ENCODE measurements at places on chromosomes 12 and 14.

GRCh38 chr12:116143909-116144308 lies 133.6 kb downstream of the MED13L start:
- DNase-seq: no peak

GRCh38 chr12:68953536-68953935 lies 20.6 kb upstream of the CPM start:
- no peak for DNase-seq

DNA sequence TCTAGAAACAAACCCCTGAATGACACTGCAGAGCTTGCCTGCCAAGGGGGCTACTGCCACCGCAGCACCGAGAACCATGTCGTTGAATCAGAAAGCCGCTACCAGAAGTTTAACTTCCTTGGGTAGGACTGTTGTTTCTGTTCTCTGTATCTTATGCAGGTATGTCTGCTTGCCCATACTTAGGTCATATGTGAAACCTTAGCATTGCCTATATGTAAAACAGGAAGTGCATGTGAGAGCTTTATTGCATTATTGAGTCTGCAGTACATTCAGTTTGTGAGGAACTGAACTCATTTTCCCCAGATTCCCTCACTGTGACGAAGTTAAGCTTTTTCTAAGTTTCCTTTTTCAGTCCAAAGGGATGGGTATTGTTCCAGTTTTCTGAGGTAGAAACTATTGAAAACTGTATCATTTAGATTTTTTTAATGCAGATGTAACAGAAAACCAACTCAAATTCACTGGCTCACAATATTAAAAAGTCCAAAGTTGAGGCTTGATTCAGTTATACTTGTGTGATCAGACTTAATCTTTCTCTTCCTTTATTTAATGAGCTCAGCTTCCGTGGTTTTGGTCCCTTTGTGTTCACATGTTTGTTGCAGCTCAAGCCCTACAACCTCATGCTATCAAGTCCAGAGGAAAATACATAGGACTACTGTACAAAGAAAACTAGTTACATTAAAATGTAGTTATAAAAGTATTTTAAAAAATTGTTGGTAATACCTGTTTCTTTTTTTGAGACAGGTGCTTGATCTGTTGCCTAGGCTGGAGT lies 6.9 kb downstream of the FBXO34 start:
- DNase-seq: no peak

GRCh38 chr14:36279306-36280190 lies 40.9 kb downstream of the MBIP start:
- no peak for DNase-seq

DNA sequence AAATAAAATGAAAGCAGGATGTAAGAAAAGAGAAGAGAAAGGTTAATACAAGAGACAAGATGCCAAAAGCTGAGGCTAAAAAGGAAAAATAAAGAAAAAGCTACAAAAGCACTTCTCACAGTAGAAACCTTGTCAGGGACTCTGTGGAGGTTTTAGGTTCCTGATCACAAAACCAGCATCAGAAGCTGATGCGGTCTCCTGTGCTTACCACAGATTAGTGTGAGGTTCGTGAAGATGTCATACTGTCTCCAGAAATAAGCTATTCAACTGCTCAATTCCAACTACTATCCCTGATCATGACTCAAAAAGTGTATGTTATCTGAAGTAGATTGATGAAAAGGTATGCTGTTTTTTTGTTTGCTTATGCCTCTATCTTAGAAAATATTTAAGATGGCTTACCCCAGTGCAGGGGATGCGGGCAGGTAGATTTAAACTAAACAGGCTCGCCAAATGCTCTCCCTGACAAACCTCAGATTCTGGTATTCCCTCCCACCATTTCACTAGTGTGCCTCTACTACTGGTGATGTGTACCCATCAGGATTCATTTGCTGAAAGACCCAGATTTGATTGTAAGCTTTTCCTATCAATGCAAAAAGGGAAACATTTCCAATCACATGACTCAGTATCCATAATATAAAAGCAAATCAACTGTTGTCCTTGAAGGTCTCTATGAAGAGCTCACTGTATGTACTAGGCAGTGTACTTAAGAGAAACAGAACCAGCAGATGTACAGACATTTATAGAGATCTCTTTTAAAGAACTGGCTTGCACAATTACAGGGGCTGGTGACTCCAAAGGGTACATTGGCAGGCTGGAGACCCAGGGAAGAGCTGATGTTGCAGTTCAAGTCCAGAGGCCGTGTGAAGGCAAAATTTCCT lies 169.5 kb upstream of the FOXN3 start:
- DNase-seq: no peak

DNA sequence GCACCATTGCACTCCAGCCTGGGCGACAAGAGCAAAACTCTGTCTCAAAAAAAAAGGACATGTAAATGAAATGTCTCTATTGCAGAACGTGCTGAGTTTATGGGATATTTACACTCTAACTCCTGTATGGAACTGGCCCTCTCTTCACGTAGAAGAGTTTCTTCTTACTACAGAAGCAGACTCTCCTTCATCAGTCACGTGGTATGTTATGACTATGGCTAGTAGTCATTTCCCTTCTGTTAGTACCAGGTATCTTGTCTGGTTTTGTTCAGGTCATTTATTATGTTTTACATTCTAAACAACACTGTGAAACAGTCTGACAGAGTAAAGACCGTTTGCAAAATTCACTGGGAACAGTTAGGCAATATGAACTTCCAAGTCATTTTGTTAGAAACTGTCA lies 20.3 kb downstream of the KNTC1 start:
- no peak for DNase-seq

GRCh38 chr12:54431911-54432814 lies 13.1 kb upstream of the ITGA5 start:
- DNase-seq: peak; percentile 82

- DNase-seq: no peak
Measured at GRCh38 chr14:74684434-74684833, 28.4 kb downstream of the AREL1 start.

DNA sequence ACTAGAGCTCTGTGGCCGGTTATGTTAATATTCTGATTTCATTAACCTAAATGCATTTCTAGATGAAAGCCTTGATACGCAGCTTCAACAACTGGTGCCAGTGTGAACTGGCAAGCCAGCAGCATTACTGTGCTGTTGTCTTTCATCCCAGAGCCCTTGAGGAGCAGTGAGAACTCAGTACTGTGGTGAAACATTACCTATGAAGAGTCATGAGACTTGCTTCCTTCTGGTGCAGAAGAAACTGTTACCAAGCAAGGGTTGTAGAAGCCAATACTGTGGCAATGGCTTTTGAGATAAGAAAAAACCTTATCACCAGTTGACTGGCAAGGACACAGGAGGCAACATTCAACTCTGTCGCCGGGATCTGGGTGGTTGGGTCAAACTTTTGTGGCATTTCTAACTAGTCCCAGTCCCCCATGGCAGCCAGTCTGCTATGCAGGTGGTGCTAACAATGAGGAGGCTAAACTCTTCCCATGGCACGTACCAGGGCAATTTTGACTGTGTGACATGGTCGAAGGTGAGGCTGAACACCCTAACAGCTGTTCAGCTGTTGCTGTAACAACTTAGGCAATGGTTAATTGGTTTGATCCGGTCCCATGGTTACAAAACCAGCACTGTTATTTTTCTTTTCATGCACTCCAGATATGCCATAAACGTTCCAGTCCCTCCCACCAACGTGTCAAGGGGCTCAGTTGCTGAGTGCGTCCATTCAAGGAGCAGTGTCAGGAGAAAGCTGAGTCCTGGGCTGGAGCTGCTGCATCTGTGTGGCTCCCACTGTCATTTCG lies 12.6 kb upstream of the LGALS3 start:
- no peak for DNase-seq

DNA sequence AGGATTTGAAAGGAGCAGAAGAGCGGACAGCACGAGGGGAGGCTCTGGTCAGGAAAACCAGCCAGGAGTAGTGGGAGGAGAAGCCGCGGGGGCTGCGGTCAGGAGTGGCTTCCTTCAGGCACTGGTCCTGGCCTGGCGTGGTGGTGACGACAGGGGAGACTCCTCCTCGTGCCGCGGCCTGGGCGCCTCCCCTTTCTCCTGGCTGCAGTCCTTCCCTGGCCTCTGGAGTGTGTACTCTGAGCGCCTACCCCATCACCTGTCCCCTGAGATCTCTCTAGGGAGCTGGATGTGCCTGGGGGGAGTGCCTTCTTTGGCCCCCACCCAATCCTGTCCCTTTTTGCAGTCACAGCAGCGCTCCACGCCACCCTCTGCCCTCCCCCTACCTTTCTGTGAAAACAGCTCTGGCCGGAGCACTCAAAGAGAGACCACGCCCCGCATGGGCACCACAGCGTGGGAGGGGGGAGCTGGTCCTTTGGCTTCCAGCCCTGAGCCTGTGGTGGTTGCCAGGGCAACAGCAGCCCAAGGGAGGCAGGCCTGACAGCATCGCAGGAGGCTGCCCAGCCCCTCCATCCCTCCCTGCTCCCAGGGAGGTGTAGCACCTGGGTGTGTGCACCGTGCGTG lies 125.9 kb downstream of the CALM1 start:
- DNase-seq: no peak

GRCh38 chr12:101920906-101921305 lies 43.5 kb downstream of the DRAM1 start:
- no peak for DNase-seq

DNA sequence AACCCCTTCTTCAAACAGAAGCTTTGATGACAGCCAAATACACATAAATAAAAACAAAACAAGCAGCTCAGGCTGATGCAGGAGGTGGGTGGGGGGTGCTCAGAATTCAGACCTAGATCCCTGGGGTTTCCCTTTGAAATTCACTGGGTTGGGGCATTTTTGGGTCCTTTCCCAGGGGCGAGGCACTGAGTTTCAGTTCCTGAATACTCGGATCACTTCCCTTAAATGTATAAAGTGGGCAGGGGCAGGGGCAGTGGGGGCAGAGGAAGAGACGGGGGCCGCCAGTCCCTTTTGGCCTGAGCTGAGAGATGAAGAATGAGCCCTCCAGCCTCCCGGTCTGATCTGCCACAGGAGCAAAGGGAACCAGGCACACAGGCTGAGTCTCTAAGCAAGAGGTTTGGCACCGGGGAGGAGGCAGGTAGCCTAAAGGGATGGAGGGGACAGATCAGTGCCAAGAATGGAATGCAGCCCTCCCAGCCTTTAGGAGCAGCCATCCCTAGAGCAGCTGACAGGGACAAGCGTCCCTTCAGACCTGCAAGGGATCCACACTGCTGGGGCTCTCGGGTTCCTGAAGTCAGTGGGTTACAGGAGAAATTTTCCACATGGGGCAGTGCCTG lies 20.3 kb downstream of the KDM2B start:
- DNase-seq: no peak

- no peak for DNase-seq
Measured at GRCh38 chr12:103493199-103493598, 2.6 kb downstream of the C12orf42 start.

GRCh38 chr12:116975779-116976393 lies 65.1 kb downstream of the FBXW8 start:
- no peak for DNase-seq

DNA sequence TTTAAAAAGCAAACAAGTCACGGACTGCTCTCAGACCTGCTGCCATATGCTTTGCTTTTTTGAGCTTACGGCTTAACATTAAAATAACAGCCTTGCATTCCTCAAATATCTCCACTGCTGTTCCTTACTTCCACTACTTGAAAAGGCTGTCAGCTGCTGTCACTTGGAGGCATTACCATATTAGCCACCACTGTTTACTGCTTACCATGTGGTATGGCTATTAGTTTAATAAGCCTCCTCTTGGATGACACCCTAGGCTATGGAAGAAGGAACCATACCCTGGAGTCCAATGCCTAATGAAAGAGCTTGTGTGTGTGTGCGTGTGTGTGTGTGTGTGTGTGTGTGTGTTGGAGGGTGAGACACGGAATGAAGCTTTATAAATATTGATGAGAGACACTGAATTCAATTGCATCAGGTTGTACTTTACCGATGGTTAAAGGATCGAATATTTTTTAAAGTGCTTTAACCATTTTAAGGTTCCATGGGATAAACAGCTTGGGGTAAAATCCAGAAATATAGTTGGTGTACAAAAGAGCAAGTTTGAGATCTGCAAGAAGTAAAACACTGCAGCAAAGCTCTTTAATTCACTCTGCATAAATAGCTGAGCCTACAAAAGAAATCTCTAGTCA lies 174.5 kb downstream of the TTC7B start:
- no peak for DNase-seq

DNA sequence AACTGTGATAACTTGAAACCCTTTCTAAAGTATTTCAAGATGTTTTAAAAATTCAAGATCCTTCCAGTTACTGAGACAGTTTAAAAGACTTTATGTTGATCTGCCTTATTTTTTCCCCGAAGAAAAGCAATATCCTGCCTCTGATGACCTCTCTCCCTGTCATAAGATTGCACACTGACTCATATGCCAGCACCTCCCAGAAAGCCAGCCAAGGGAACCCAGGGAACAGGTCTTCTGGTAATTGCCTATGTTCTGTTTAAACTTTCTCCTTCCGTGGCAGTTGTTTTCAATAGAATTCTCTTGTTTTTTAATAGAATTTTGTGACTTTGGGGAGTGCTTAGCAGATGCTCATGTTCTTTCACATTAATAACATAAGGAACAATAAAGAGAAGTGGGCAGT lies 300.2 kb upstream of the PRKD1 start:
- DNase-seq: peak; percentile 67
